Stimulated activated CD4-positive, alpha-beta T cell treated with anti-CD3 and anti-CD28 coated beads, Interleukin-4, amount 100 ng/mL, for 24 hours (primary cell): ENCODE measurements at places on chromosomes 12 and 14.

DNA sequence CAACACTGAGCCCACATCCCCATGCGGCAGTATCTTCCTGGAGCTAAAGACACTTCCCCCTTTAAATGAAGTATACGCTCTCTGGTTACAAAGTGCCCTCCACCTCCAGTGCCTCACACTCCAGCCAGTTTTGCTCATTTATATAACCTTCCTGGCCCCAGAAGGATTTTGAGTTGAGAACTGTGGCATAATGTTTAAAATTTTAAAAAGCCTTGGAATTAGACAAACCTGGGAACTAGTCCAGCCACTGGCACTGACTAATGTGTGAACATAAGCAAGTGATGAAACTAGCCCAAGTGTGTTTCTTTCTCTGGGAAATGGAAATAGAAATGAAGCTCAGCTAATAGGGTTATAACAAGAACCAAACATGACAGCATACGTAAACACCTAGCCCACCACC lies 723.7 kb upstream of the USP15 start:
- DNase-seq, result no peak

- DNase-seq, result no peak
These were observed 106.1 kb downstream of the RIMBP2 start for GRCh38 chr12:130609966-130610365.

GRCh38 chr14:61706096-61706690 lies 10.9 kb downstream of the HIF1A start:
- DNase-seq, result no peak

- no peak for DNase-seq
These were observed 301.6 kb downstream of the CACNA1C start for GRCh38 chr12:2354151-2354991.

DNA sequence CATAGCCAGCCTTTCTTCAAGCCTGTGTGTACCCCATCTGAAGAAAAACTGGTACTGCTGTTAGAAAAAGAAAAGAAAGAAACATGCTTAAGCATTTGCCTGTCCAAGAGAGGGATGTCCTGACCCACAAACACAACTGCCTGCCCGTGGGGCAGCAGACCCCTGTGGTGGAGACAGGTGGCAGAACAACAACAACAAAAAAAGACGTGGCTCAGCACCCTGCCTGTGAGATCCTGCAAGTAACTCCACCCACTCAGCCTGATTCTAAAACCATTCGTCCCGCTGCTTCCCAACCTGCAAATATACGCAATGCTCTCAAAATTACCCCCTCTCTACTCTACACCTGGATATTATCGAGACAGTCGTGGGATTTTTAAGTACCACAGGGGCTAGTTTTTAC lies 64.9 kb upstream of the ZDHHC17 start:
- no peak for DNase-seq

GRCh38 chr12:92539110-92539749 lies 163.6 kb upstream of the PLEKHG7 start:
- no peak for DNase-seq

DNA sequence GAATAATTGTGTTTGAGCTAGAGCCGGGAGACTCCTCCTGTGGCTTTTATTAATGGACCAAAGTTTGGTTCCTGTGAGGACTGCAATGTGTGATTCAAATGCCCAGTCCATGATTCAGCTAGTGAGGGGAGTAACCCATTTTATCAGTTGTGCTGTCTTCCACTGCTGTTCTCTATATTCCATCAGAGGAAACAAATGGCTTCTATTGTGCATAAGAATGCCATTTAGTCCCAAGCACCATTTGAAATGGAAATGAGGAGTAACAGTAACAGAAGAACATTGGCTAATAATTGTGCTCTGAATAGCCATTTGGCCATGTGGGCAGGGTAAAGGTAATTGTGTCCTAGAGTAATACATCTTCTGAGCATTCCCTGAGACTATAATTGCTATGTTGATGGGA lies 642.7 kb downstream of the DIO2 start:
- no peak for DNase-seq

DNA sequence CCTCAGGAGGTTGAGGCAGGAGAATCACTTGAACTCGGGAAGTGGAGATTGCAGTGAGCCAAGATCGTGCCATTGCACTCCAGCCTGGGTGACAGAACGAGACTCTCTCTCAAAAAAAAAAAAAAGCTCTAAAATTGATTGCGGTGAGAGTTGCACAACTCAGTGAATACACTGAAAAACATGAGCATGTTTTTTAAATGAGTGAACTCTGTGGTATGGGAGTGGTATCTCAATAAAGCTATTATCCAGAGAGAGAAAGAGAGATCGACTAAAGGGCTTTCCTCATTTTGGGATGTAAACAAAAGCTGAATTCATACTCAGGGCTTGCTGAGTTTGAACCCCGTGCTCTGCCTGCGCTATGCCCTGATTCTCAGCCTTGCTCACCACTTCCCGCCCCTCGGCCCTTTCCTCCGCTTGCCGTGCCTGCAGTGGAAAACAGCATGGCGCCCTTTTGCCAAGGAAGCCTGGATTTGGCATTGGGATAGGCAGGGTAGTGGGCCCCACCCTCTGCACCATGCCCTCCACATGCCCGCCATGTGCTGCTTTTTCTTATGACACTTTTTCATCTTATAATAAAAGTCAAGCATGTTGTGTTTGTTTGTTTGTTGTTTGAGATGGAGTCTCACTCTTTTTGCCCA lies 102.5 kb downstream of the LGMN start:
- no peak for DNase-seq

DNA sequence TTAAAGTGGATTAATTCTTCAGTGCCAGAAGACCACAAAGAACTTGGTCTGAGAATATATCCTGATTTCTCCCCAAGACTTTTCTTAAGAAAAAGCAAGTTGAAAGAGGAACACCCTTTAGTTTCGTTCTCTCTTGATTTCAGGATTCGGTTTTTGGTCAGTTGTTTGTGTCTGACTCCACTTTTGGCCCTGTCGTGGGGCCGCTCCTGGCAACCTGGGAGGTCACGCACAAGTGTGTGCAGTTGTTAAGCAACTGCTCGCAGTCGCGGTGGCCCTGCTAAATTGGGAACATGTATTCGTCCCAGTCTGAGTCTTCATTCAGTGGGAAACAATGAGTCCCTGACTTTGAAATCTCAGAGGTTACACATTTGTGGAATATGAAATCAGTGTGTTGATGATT lies 68.7 kb downstream of the RGS6 start:
- no peak for DNase-seq

GRCh38 chr14:104195878-104196277 lies 57.5 kb downstream of the KIF26A start:
- no peak for DNase-seq

DNA sequence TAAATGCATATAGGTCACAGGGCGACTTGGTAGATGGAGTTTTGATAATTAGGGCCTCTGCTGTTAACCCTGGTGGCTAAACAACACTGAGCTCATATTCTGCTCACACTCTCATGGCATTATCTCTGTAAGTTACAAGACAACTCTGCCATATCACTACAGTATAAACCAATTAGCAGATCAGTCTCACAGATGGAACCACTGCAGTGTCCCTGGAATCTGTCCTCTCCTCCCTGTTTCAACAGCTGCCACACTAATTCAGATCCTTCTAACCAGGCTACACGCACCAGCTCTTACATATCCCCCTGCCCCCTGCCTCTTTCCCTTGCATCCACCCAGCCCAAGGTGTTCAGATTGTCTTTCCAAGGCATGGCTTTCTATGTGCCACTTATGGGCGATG lies 161.0 kb upstream of the RMST start:
- no peak for DNase-seq

- DNase-seq, result no peak
These were observed at the start of gene GPR162 for GRCh38 chr12:6821591-6822425. Gene GPR162 (plus strand): TSS chr12:6821821. CDS start chr12:6823899, 2,078 bp downstream.

- DNase-seq, result no peak
These were observed 43.3 kb downstream of the EFCAB11 start for GRCh38 chr14:89911010-89911919.

GRCh38 chr14:64637735-64638473 lies 66.3 kb upstream of the PLEKHG3 start:
- DNase-seq, result no peak

DNA sequence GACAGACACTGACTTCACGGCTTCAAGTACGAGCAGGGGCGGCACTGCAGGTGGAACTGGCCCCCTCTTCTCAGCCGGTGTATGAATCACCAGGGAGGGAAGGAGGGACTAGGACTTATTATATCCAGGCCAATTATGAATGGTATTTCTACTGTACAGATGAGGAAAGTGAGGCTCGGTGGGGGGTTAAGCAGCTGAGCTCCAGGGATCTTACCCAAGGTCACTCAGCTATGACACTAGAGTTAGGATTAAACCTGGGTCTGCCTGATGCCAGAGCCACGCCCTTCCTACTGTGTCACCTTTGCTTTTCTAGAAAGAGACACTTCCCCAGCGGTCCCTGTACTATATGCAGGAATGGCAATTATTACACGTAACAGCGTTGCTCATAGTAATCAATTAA lies 42.2 kb upstream of the NRXN3 start:
- DNase-seq, result no peak

- no peak for DNase-seq
These were observed 3.2 kb upstream of the CLEC4C start for GRCh38 chr12:7750350-7750749.

DNA sequence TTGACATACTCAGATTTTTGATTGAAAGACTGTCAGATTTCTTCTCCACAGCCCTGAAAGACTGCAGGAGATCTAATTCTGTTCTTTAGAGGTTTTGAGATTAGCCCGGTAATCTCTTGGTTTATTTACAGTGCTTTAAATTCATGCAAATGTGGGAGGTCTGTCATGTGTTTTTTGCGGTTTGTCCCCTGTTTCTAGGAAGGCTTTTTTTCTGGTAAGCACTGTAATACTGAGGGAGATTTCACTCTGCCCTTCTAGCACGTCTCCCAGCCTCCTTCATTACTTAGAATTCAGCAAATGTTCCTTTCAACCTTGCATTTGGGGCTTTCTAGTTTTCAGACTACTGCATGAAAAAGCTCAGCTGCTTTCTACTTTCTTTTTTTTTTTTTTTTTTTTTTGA lies 31.1 kb downstream of the GPHN start:
- DNase-seq, result no peak

GRCh38 chr12:111256629-111257434 lies 112.1 kb downstream of the PHETA1 start:
- DNase-seq, result no peak

DNA sequence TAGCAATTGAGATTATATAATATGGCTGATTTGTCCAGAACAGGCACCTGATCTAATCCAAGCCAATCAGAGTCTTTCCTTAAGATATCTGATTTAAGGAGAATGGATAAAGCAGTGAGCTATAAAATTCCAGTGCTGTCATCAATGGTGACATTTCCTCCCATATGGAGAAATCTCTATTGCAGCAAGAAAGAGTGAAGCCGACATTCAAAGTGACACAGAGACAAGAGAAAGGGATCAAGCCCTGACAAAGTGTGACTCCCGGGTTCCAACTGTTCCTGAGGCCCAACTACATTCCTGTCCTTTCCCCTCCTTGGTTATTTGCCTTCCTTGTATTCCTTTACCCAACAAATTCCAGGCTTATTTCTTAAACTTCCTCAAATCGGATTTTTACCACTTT lies 430.0 kb upstream of the SOX5 start:
- no peak for DNase-seq

DNA sequence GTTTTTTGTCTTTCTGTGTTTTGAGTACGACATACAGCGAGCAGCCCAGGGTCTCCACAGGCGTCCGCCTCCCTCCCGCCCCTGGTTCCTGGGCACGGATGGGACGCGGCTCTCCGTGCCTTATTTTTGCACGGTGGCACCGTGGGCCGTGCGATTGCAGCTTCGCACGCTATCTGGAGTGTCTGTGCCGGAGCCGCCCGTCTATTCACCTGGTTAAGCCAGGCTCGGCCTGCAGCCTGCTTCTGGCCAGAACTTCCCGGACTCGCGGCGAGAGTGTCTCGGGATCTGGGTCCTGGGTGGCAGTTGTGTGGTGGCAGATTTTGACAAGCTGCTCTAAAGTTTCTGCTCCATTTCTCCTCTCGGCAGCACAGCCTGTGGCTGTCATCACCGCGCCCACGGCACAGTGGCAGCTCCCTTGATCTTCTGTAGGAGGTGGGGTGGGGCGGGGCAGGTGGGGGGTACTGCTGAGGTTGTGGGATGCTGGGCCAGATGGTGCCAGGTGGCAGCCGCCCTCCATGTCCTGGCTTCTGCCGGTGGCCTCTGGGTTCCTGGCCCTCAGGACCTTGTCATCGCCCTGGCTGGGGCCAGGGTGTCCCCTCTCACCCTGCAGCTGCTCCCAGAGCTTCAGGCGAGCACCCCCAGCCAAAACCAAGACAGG lies 2.9 kb downstream of the MMP17 start:
- DNase-seq, result peak; percentile 27
